ENCODE measurements at places on chromosomes 12 and 14.

DNA sequence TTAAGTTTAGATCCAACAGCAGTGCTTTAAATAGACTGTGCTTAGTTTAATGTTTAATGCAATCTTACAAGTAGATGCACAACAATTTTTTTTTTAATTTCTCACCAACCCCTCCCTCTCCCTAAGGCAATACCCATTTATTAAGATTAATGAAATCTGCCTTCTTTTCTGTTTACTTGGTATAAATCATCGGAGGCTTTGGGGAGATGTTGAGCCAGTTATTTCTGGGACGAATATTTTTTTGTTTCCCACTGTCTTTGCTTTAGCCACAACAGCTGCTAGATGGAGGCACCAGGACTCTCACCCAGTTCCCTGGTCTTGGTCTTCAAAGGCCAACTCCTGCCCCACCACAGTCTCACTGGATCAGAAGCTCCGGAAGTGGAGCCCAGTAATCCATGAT is 113.4 kb downstream of the PLXNC1 start:
- DNase-seq: no peak

DNA sequence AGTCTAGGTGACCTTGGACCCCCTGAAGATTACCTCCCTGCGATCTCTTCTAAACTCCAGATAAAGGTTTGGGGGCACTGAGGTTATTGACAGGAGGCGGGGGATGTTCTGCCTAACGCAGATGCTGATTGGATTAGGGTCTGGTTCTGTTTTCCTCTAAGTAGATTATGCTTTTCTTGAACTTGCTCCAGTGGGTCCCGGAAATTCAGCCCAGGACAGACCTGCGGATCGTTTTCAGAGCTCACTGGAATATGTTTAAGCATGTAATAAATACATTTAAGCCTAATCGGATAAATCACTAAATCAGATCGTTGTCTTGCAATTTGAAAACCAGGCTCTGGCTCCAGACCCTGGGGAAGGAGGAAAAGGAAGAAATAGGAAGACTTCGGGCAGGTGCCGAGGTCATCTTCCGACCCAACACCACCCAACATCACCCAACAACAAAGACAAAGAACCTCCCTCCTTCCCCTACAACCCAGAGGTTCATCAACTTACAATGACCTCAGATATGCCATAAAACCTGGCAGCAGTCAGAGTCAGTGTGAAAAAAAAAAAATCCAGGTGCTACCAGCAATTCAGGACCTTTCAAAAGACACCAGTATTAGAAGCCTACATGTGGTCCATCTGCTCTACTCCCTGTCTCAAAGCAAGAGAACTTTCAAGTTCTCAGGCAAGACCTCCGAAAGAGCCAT is 148.4 kb downstream of the KSR2 start:
- DNase-seq: no peak

DNA sequence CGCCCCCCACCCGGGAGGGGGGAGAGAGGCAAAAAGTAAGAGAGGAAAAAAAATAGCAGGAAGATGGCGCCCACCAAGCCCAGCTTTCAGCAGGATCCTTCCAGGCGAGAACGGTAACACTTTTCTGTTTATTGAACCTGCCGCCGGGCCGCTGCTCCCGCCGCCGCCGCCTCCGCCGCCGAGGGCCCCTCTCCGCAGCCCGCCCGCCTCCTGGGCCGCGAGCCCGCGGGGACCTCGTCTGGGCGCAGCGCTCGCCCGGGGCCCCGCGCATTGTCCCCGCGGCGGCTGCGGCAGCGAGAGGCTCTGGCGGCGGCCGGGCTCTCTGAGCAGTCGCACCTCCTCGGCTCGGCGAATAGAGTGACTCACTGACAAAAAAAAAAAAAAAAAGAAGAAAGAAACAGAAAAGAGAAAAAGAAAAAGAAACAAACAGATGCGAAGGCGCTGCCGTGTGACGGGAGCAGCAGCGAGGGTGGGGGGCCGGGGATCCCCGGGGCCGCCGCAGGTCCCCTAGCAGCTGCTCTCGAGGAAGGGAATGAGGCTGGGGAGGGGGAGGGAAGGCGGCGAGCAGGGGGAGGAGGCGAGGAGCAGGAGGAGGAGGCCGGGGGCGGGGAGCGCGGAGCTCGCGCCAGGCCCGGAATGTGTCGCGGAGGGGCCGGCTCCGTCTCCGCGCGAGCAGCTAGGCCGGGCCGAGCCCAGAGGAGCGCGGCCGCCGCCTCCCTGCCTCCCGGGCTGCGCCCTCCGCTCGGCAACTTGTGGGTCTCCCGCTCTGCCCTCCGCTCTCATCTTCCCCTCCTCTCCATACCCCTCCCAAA is 781 bp downstream of the NPAS3 start:
- peak; percentile 36 for DNase-seq

DNA sequence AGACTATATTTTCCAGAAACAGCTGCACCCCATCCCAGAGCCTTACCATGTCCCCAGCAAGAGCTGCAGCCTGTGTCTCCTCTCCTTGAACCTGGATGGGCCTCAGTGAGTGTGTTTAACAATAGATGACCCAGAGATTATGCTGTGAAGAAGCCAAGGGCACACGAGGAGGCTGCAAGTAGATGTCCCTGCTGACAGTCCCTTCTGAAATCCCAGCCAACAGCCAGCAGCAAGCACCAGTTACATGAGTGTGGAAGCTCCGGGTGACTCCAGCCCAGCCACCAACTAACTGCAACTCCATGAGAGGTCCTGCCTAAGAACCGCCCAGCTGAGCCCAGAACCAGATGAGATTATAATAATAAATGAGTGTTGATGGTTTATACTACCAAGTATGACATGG is 191.7 kb downstream of the BCL11B start:
- DNase-seq: no peak

GRCh38 chr12:48857278-48857994 is 5.5 kb upstream of the DDX23 start:
- DNase-seq: no peak

GRCh38 chr14:30223385-30223785 is 295.7 kb upstream of the PRKD1 start:
- DNase-seq: peak; percentile 51

DNA sequence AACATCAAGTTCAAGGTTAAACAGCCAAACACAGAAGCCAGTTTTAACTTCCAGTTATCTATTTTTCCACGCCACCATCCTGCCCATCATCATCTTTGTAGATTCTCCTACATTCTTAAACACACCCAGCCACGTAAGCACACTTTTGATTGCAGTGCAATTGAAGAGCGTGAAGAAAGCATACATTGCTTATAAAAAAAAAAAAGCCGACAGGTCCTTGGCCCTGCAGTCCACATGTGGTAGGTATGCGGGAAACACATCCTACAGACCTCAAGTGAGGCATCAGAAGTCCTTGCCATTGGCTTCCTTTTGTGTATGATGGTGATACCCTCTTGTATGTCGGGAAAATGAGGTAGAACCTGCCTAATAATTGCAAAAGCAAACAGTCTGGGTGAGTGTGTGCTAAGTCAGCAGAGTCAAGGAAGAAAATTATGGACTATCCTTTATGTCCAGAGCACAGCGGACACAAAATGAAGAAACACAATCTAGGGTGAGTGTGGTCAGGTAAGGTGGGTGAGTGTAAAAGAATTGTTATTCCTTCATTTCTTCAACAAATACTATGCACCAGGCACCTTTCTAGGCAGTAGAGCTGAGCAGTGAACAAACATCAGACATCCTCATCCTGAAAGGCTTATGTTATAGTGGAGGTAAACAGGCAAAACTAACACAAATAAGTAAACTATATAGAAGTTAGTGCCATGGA is 51.5 kb downstream of the EID3 start:
- no peak for DNase-seq

DNA sequence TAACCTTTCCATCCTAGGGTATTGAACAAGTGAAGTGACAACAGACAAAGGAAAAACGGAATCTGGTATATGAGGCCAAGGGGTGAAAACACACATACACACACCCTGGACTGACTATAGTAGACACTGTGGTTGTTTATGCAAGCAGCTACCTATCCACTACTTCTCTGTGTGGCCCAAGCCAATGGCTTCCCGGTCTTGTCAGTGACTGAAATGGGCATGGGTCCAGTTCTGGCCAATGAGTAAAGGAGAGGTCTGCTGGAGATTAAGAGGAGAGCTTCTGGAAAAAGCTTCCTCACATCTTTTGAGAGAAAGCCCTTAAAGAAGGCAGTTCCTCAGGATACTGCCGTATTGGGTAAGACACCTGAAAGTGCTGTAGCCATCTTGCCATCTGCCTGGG is 19.3 kb downstream of the MBIP start:
- no peak for DNase-seq

- DNase-seq: no peak
Measured at GRCh38 chr12:51846271-51846691, 2.2 kb downstream of the FIGNL2 start.

- no peak for DNase-seq
Measured at GRCh38 chr12:71220260-71220659, 62.5 kb upstream of the TSPAN8 start.

DNA sequence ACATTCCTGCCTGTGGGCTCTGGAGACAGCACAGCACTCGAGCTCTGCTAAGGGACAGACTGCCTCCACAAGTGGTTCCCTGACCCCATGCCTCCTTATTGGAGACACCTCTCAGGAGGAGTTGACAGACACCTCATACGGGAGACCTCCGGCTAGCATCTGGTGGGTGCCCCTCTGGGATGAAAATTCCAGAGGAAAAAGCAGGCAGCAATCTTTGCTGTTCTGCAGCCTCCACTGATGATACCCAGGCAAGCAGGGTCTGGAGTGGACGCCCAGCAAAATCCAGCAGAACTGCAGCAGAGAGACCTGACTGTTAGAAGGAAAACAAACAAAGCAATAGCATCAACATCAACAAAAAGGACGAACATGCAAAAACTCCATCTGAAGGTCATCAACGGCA is 639.4 kb downstream of the SLC16A7 start:
- no peak for DNase-seq

DNA sequence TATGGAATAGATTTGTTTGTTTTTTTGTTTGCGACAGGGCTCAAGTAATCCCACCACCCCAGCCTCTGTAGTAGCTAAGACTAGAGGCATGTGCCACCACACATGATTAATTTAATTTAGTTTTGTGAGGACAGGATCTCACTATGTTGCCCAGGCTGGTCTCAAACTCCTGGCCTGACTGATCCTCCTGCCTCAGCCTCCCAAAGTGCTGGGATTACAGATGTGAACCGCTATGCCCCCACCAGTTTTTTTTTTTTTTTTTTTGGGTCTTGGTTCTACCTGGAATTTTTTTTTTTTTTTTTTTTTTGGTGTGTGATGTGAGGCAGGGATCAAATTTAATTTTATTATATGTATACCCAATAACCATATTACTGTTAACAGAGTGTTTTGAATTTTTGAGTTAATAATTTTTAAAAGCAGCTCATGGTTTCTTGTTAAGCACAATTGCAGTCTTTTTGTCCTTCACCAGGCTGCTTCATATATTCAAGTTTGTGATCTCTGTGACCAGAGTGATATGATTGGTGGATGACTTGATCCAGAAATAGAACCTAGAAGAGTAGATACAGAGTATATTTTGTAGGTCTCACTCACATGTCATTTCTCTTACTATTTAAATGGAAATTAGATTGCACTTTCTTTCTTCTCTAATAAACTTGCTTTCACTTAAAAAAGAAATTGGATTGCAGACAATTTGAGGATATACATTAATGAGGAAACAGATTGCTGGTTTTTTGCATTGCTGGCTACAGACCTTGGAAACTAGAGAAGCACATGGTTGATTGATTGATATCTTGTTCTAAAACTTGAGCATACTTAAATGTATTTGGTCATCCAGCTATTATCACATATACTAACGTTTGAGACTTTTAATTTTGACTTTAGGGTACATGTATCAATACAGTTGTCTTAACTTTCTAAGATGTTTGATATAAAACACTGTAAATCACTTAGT is 13.2 kb downstream of the ADIPOR2 start:
- DNase-seq: no peak

DNA sequence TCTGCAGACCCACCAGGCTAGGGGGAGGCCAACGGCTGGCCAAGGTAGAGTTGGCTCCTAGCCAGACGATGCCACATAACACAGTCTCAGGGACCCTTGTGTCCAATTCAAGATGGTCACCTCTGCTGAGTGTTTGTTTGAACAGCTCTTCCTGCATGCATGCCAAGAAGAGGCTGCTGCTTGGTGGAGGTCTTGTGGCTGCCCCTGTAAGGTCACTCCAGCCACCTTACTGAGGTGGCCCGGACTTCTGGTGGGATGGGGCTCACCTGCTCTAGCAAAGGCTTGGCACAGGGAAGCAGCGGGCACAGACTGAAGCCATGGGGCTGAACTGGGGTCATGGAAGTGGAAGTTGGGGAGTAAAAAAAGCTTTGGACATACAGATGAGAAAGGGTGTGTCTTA is 210.3 kb downstream of the GLT1D1 start:
- no peak for DNase-seq

DNA sequence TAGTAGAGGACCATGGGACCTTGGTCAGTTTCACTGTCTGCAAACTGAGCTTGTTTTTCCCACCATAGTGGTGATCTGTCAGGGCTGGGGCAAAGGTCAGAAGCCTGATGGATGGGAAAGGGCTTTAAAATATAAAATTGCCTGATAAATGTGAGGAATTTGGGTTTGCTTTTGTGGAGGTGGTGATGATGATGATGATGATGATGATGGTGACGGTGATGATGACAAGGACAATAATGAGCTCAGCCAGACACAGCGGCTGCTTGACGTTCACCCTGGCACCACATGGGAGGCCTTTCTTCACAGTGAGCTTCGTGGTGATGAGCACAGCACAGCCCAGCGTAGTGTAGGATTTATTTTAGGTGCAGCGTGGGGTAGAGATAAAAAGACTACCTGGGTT is 243.7 kb downstream of the SLC41A2 start:
- no peak for DNase-seq

DNA sequence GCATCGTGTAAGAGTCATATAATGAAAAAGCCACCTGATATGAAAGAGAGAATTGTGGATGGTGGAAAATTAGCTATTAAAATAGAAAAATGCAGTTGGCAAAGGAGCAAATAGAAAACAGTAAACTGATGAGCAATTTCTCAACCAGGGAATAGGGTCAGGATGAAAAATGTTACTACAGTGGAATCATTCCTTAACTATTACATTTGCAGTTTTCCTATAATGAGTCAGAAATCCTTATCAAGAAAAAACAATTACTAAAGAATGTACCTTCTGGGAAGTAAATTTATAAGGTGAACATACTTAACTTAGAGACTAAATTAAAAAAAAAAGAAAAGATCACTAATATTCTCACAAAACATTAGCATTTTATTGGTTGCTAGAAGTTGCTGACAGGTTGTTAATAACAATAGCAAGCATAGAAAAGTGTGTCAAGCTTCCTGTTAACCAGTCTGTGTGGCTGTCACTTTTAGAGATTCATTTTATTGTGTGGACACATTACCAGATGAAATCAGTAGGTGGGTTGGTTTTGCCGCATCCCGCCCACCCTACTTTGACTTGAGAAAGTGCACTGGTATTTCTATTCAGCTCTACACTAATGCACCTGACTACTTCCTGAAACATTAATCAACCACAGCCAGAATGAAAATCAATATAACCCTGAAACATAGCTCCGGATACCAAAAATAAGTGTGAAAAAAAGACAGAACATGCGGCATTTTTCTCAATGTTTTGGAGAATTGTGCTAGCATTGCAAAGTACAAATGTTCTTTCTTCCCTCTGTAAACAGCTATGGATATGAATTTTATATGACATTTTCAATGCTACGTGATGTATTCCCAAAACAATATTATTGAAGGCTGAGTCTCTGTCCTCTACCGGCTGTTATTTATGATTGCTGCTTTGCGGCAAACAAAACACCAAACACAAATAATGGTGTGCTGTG is 576.7 kb downstream of the SLC16A7 start:
- DNase-seq: no peak

All from stromal cell of bone marrow (primary cell).